ENCODE measurements at places on chromosomes 3 and 15.

DNA sequence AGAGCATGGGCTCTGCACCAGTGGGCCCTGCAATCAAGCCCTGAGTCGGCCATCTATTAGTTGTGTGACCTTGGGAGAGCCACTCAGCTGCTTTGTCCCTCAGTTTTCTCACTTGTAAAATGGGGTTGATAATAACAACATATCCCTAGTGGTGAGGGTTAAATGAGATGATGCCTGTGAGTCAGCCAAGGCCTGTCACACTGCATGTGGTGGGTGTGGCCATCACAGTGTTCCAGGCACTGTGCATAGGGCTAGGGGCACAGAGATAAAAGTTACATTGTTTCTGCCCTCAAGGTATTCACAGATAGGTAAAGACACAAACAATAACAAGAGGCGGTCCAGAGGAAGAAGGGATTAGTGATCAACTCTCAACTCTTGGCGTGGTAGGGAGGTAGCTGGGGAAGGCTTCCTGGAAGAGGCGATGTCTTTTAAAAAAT lies 19.5 kb downstream of the SMAD6 start:
- DNase-seq: no peak

GRCh38 chr15:62841269-62841628 lies 201.3 kb upstream of the TPM1 start:
- DNase-seq: no peak

DNA sequence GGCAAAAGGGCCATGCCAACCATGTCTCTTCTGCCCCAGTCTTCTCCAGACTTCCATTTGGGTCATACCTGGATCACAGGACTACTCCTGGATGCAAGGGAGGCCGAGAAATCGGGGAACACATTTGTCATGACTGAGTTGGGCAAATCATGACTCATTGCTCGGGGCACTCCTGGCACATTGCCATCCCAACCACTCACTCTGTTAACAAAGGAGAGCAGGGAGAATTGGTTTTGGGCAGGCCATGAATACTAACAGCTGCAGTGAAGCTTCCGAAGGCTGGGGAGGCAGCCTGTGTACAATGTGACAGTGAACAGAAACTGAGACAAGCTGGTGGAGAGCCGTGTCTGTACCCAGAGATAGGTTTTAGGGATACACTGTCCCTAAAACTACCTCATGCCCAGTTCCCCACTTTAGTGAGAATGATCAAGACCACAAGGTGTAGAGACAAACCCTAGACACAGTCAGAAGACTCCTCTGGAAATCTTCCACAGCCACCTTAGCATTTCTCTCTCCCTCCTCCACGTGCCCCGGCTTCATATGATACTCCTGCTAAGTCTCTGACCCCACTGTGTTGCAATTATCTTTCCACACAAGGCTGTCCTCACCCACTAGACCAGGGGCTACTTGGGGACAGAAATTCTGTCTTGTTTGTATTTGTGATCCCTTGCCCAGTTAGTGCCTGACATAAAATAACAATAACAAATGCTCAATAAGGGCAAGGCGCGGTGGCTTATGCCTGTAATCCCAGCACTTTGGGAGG lies 10.5 kb upstream of the BUB1B start:
- DNase-seq: no peak

- DNase-seq: peak; percentile 34
These were observed 29.0 kb downstream of the ANP32A start for GRCh38 chr15:68791431-68792283.

- DNase-seq: no peak
These were observed 679.8 kb upstream of the LMCD1 start for GRCh38 chr3:7821858-7822257.

- no peak for DNase-seq
These were observed 221.3 kb upstream of the UBE2E2 start for GRCh38 chr3:22981861-22982260.

- DNase-seq: peak; percentile 65
These were observed 102.7 kb upstream of the CHD2 start for GRCh38 chr15:92797168-92798052.

DNA sequence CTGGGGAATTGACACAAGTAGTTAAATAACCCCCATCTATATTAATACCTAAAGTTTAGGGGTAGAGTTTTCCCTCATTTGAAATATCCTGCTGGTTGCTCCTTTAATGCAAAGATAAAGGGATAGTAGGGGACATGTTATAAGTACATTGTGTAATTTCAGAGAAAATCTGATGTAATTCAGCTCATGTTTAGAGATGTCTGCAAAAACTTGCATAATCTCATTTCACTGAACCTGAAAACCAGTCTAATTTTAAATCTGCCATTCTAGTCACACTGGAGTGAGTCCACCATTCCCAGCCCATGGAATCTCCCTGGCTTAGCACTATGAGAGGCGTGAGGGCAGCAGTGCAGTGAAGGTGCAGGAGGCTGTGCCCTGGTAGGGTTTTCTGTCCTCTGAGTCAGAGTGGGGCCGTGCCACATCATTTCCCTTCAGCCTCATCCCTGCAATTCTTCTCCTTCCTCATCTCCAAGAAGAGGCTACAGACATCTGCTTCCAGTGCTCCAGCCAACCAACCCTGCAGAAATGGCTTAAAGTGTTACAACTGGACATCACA lies 246.3 kb upstream of the UMPS start:
- no peak for DNase-seq

DNA sequence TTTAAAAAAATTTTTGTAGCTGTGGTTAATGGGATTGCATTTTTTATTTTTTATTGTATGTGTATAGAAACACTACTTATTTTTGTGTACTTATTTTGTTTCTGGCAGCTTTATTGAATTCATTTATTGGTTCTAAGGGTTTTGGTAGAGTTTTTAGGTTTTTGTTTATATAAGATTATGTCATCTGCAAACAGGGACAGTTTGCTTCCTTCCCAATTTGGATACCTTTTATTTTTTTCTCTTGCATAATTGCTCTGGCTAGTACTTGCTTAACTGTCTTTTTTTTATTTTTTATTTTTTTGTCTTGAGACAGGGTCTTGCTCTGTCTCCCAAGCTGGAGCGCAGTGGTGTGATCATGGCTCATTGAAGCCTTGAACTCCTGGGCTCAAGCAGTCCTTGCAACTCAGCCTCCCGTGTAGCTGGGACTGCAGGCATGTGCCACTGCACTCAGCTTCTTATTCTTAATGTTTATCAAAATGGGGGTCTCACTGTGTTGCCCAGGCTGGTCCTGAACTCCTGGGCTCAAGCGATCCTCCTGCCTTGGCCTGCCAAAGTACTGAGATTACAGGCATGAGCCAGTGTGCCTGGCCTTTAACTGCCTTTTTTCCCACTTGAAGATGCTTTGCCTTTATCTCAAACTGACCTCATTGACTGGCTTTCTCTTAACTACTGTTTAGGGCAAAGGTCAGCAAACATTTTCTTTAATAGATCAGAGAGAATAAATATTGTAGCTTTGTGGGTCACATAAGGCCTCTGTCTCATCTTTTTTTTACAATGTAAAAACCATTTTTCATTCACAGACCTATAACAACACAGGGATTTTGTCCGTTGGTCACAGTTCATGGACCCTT lies 8.6 kb downstream of the TFG start:
- no peak for DNase-seq

GRCh38 chr15:85615930-85616329 lies 178.8 kb downstream of the KLHL25 start:
- DNase-seq: no peak

- no peak for DNase-seq
These were observed 102.9 kb downstream of the SRGAP3 start for GRCh38 chr3:9146367-9147071.

DNA sequence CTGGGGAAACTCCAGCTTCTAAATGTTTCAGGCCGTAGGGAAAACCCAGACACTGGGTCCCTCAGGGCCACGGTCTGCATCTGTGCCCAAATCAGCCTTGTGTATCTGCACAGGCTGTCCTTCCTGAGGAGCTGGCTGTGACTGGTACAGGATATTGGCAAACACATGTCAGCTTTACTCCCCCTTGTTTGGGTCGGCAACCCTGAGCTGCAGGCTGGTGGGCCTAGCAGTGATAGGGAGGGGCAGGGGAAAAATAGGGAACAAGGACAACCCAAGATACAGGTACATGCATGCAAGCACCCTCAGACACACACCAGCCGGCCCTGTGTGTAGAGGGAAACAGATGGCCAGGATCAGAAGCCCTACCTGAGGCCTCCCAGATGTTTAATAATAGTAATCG lies 28.7 kb upstream of the HCN4 start:
- DNase-seq: no peak

- no peak for DNase-seq
These were observed 971.6 kb downstream of the ZPLD1 start for GRCh38 chr3:103406320-103406850.

- no peak for DNase-seq
These were observed 121.6 kb upstream of the ST8SIA2 start for GRCh38 chr15:92272106-92272505.

GRCh38 chr3:78736863-78737262 lies 1030.9 kb downstream of the ROBO1 start:
- no peak for DNase-seq

- DNase-seq: no peak
These were observed 22.4 kb upstream of the SRP14 start for GRCh38 chr15:40061212-40061901.

DNA sequence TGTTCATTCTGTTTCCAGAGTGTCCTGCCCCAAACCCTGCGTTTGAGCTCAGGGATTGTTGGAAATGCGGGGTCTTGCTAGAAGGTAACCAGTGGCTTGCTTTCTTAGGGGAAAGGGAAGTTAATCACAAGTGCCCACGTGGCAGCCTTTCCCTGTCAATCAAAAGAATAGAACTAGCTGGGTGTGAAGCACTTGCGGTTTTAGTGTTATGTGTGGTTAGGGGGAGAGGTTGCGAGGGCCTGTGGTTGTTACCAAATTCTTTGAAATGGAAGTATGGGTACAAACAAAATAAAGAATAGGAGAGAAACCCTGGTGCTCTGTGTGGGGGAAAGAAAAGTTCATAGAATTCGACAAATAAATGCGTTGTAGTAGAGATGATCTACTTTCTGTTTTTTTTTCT lies 67.6 kb downstream of the FNDC3B start:
- DNase-seq: peak; percentile 87

GRCh38 chr3:18557216-18557615 lies 132.1 kb upstream of the SATB1 start:
- no peak for DNase-seq

- DNase-seq: no peak
These were observed 141.2 kb upstream of the MANF start for GRCh38 chr3:51243924-51244323.

DNA sequence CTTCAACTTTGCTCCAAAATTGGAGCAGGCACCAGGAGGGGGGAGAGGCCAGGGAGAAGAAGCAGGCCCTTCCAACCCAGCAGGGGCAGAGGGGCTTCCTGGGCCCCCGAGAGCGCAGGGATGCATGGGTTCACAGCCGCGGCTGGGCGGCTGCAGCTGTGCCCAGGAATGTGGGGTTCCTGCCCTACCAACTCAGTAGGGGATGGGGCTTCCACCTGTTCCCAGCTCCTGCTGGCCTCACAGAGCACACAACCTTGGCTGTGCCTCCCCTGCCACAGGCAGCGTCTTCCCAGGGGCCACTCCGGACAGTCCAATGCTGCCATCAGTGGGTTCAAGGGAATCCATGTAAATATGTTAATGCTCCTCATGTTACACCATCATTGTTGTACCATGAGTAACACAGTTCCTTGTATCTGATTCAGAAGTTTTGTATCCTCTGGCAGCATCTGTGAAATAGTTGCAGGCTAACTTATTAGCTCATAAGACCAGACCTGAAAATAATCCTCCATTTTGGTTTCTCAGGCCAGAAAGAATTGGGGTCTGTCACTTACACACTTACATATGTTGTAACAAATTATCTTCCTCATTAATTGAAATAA lies 12.1 kb upstream of the SIAH2 start:
- no peak for DNase-seq

GRCh38 chr15:55774113-55774970 lies 31.4 kb upstream of the PRTG start:
- no peak for DNase-seq

GRCh38 chr3:150538324-150539208 lies 7.7 kb downstream of the SERP1 start:
- no peak for DNase-seq

DNA sequence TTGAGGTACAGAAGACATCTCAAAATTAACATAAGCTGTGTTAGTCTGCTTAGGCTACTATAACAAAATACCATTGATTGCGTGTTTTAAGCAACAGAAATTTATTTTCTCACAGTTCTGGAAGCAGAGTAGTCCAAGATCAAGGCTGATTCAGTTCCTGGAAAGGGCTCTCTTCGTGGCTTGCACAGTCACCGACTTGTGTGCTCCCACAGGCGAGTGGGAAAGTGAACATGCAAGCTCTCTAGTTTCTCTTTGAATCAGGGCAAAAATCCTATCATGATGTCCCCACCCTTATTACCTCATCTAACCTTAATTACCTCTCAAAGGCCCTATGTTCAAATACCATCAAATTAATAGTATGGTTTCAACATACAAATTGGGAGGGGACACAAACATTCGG lies 505.9 kb downstream of the ZIC1 start:
- no peak for DNase-seq

DNA sequence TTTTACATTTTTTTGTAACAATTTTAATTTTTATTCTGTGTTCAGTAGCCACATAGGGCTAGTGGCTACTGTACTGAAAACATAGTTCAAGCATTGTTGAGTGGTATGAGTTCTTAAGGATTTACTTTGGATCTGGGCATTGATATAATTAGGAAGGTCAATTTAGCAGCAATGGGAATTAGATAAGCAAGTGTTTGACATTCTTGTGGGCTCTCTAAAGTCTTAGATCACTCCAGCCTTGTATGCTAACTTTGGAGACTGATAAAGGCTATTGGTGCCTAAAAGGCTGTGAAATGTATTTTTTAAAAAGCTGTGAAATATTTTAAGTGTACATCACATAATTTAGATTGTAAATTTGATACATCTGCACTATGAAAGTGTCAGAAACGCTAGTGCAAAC lies 2.5 kb upstream of the DNAJC13 start:
- DNase-seq: no peak

- DNase-seq: peak; percentile 83
These were observed 114.3 kb upstream of the ARHGEF3 start for GRCh38 chr3:56915966-56916586.

DNA sequence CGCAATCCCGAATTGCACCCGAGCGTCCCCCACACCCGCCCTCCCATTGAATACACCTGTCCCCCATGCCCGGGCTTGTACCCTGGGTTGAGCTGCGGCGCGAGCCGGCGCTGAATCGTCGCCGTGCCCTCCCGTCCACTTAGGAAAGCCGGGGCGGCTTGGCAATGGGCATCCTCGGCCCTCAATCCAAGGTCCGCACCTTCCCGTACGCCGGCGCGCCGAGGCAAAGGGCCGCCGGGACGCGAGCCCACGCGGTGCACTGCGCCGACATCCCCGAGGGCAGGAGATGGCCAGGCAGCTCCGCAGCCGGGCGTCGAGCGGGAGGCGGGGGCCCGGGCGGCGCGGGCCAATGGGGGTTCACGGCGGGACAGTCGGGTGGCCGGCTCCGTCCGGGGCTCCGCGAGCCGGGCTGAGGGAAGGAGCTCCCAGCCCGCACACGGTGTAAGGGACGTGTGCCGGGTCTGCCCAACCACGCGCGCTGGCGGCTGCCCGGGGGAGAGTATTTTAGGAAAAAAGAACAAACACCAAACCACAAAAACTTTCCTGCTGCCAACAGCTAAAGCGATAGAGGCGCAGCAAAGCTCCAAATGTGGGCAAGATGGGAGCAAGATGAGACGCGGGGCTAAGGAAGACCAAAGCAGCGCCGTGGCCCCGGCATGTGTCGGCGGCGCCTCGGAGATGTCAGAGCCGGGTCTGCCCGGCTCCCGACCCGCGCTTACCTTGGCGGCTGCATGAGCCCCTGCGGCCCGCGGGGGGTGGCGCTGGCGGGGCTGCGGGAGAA lies 621 bp downstream of the RGMA start:
- peak; percentile 16 for DNase-seq
